ENCODE measurements at places on chromosomes 3 and 15.

- DNase-seq, result no peak
Observed at GRCh38 chr3:33403756-33404155, 36.4 kb downstream of the UBP1 start.

- DNase-seq, result no peak
Observed at GRCh38 chr3:151866711-151867410, 6.6 kb upstream of the SUCNR1 start.

DNA sequence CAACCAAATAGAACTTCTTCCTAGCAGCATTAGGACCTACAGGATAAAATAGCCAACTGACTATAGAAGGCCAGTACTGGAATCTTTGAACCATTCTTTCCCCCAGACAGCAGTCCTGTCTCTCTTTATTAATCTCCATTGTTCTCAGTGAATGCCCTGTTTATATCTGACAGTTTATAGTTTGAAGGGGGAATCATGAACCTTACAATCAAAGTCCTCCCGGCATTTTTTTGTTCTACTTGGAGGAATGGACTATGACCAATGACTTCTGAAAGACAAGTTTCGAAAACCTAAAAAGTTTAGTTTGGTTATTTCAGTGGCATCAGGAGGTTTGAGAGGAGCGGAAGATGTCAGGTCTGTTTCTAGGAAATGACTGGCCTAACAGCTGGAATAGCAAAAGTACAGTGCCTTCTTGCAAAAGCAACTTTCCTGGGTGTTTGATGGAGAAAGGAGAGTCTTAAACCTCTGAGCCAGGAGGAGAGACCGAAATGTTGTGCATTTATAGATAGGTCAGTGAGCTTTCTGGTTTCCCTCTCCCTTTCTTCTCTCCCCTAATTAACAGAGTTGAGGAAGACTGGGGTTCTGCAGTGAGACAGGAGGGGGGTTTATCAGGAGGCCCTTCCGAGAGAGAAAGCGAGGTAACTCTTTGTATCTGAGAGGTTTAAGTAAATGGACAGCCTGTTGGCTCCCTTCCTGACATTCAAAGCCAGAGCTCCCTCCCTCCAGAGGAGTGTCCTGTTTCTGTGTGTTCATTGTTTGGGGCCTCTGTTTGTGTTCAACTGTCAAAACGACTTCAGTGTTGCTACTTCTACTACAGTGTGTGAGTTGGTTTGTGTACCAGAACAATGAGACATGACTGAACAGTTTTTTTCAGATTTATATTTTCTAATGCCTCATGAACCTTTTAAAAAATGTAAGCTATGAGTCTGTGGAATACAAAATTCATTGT, 383.0 kb upstream of the RARB start:
- DNase-seq, result no peak

DNA sequence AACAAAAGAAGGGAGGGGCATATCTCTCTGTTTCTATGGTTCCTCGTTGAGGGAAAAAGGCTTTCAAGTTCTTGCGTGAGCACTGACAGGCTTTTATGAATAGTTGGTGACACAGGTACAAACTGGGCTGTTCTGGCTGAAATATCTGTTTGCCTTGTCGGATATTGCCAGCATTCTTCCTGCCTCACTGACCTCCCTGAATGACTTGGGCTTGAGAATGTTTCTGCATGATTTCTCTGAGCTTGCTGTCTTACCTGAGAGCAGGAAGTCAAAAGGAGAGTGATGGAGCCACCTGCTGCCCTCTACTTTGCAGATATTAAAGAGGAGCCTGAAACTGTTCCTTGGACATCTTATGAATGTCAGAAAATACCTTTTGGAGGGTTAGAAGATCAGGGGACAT, 4.8 kb downstream of the GCNT3 start:
- no peak for DNase-seq

DNA sequence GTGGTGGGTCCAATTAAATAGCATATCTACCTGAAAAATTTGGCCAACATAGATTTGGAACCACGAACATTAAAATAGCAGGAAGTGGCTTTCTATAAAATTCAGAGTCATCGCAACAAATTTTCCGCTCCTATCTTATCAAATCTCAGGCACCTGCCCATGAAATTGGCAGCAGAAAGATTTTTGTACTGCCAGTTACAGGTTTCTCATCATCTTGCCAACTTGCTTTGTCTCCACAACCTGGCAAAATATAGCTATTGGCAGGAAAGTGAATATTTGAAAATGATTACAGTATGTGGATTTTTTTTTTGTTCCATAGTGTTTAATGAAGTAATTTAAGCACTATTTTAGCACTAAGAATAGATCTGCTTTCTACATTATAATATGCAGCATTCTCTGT, 161.6 kb upstream of the LRRC3B start:
- DNase-seq, result no peak

Data from suppressor macrophage treated with lipopolysaccharide for 1 hour (primary cell).